Cardiac muscle cell (in vitro differentiated cells and primary cell): ENCODE measurements at places on chromosomes 7 and 10. TPM values are rescaled to one million over a fixed set of nuclear protein-coding genes. Genes with fewer than 3 reads are reported as not detected.

DNA sequence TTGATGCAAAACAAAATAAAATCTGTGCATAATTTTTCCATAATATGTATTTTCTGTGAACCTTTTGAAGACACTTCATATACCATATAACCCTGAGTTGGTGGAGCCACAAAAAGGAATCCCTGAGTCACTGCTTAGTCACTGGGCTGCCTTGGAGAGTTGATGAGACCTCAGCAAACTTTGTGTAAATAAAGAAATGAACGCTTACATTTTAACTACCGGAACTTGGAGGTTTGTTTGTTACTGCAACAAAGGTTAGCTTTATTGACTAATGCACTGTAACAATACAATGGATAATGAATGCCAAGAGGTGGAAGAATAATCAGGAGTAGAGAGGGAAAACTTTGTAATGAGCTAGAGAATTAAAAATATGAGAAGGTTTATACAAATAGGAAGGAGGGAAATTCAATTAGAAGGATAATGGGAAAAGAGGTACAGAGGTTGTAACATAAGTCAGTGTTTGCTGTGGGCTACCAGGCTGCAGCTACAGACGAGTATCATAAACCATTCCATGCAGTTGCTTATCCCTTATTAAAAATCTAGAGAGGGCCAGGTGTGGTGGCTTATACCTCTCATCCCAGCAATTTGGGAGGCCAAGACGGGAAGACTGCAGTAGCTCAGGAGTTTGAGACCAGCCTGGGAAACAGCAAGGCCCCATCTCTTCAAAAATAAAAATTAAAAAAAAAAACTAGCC is 1042.1 kb downstream of the TYW1 start:
- H3K4me1 ChIP-seq: no peaks in the 10 kb centered on the region
- H3K27me3 ChIP-seq: no peaks in the 10 kb centered on the region

Gene NUTM2A
- 3.0 and 5.6 TPM in 2 replicates for total RNA-seq

- H3K36me3 ChIP-seq: no peaks in the 10 kb centered on the region
- no peak for DNase-seq
- no peak overlapping the region for H3K27ac ChIP-seq
Observed at GRCh38 chr10:12712293-12712983, 289.1 kb downstream of the CCDC3 start.

Gene FLNC
- 500 and 516 TPM in 2 replicates for total RNA-seq

- H3K27me3 ChIP-seq: no peaks in the 10 kb centered on the region
- peaks cover 36% of the 10 kb centered on the region for H3K36me3 ChIP-seq
- no peak overlapping the region for H3K4me3 ChIP-seq
- DNase-seq: no peak
- H3K4me1 ChIP-seq: no peaks in the 10 kb centered on the region
Observed at GRCh38 chr7:1492640-1493039, 11.5 kb downstream of the INTS1 start.

Gene AKR1C4
- total RNA-seq: not detected in 2 replicates

Gene TUBAL3
- total RNA-seq: not detected in 2 replicates

Gene AMPH
- 0.32 and 0.48 TPM in 2 replicates for total RNA-seq

- no peak for DNase-seq
- no peaks in the 10 kb centered on the region for H3K27me3 ChIP-seq
- H3K27ac ChIP-seq: no peak overlapping the region
- H3K4me3 ChIP-seq: no peak overlapping the region
- no peaks in the 10 kb centered on the region for H3K36me3 ChIP-seq
Observed at GRCh38 chr7:17668122-17668521, 272.2 kb downstream of the SNX13 start.
